NCI-H1436 treated with DMSO at 0.1 percent for 48 hours (cell line): ENCODE measurements at places on chromosomes 13 and 19.

DNA sequence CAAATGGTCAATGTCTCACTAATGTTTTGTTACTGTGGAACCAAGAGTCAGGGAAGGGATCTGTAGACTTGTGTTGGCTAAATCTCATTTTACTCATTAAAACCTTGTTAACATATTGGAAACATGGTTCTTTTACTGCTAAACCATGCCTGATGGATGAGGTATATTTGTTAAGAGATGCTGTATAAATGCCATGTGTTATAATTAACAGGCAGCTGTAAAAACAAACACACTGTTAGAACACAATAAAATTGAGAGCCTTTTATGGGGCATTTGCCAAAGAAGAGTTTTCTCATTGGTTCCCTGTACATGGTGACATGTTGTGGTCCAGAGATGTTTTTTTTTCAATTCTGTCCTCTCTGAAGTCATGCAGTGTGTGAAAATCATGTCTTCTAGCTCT, 121.9 kb downstream of the ESD start:
- peak; percentile 19 for DNase-seq

DNA sequence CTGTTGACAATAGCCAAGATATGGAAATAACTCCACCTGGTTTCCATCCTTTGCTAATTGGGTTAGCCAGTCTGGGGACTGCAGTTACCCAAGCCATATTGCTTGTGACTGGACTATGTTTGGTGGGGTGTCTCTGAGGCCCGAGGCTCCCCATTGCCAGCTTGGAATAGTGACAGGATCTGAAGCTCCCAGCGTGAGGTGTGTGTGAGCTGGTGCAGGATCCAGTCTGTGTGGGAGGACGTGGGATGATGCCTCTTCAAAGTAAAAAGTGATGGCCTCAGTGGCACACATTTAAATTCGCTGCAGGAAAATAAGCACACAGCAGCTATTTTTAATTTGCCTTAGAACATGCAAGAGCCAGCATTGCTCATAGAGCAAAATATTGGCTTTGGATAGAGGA, 75.0 kb downstream of the TEX26 start:
- DNase-seq, result no peak

DNA sequence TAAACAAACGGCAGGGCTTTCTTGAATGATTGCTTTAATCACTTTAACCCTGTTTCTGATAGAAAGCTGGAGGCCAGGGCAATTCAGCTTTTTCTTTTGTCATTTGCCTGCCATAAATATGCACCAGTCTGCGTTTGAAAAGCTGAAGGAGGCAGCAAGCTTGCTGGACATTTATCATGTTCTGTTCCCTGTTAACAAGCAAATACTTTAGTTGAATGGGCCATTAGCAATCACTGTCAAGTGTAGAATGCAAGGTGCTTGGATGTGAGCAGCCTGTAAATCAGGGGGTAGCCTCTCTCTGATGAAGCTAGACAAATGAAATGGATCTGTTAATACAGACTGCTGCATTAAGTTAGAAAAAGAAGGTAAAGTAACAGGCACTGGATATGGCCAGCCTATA, 7.6 kb downstream of the EFNB2 start:
- DNase-seq, result no peak

DNA sequence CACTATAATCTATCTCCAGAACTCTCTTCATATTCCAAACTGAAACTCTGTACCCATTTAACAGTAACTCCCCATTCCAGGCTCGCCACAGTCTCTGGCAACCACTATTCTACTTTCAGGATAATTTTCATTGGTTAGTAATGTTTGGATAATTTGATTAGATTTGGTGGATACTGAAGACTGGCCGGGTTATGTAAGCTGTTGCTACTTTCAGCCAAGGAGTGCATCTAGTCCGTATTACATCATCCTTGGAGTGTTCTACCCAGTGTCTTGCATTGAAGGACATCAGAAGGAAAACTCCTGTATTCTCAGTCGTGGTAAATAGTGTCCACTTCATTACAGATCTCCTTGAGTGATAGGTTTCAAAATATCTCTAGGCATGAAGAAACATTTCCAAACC, 60.5 kb downstream of the PCCA start:
- no peak for DNase-seq

- no peak for DNase-seq
Measured at GRCh38 chr13:51820016-51820597, 16.1 kb upstream of the DHRS12 start.

DNA sequence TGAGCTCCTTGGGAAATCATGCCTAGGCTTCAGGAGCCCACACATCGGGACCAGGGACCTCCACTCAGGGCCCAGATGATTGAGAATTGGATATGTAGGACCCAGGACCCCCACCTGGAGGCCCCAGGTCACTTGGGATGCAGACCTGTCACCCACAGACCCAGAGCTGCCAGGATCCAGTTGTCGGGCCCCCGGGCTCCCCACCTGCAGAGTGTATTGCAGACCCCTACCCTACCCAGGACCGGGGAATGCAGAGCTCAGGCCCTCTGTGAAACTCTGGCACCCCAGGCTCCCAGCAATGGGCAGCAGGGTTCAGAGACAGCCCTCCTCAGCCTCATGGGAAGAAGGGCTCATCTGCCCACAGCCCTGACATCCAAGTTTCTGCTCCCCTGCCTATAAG, 5.9 kb downstream of the NFKBIB start:
- no peak for DNase-seq

- DNase-seq, result no peak
Measured at GRCh38 chr13:111177081-111177711, 62.1 kb downstream of the ARHGEF7 start.

DNA sequence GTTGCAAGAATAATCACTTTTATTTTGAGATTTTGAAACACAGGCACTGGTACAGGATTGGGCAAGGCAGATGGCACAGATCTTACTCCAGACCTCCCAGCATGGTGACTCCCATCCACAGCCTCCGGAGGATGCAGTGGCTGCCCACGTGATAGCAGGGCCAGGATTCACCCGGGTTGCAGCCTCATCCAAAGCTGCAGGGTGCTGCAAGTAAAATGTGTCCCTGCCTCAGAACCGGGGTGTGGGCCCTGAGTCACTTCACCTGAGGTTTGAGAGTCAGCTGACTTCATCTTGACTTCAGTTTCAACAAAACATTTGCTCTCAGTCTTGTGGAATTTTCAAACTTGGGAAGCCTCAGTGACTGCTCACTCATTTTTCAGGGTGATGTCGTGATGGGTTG, 201.9 kb downstream of the FGF9 start:
- DNase-seq, result no peak

DNA sequence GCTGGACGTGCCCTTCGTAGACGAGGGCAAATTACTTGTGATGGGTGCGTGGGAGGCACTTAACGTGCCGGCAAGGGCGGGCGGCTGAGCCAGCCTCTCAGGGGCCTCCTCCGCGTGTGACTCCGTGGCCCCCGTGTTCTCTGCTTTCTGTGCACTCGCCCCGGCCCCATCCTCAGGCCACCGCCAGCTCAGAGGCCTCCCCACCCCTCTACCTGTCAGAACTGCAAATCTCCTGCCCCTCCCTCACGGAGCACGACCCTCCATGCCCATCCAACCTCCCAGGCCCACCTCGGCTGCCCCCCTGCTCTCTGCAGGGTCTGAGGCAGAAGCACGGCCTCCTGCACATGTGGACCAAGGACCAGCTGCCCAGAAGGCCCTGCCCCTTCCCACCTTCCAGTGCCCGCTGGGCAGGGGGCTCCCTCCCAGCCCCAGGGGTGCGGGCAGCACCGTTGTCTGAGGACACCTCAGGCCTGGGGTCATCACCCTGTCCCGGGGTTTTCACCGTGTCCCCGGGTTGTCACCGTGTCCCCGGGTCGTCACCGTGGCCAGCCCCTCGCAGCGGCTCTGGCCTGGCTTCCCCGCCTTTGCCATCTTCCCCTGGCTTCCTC, 44.5 kb downstream of the TMEM255B start:
- no peak for DNase-seq

GRCh38 chr19:54114340-54115108, 933 bp downstream of the TFPT start:
- no peak for DNase-seq

DNA sequence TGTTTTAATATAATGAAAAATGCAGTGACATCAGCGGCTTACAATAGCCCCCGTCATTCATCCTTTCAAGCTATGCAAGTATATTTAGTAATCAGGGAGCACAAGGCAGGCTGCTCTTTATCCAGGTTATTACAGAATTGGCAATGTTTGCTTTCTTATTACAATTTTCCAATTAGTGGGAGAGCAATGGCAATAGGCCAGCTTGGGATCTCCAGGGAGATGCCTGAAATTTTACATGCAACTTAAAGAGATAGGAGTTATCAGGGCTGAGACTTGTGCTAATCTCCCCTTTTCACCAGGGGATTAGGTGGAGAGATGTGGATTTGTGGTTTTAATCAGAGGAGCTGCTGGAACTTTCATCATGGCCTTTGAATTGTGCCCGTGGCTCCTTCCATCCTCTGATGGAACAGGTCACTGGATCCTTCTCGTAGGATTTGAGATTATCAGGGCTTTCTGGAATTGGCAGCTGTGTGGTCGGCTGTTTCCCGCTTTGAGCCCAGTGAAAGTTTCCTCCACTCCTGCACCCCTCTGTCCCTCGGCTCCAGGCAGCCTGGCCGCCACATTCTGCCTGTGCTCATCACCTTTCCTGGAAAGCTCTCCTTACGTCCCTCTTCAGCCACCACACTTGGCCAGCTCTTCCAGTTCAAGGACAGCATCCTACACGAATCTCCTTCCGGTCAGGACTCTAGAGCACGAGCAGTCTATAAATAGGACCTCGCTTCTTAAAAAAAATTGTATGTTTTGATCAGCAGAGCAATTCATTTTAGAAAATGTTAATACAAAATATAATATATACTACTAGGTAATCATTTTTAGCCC, 47.0 kb downstream of the CBY2 start:
- peak; percentile 32 for DNase-seq

GRCh38 chr13:31722673-31723072, 16.7 kb upstream of the RXFP2 start:
- no peak for DNase-seq

DNA sequence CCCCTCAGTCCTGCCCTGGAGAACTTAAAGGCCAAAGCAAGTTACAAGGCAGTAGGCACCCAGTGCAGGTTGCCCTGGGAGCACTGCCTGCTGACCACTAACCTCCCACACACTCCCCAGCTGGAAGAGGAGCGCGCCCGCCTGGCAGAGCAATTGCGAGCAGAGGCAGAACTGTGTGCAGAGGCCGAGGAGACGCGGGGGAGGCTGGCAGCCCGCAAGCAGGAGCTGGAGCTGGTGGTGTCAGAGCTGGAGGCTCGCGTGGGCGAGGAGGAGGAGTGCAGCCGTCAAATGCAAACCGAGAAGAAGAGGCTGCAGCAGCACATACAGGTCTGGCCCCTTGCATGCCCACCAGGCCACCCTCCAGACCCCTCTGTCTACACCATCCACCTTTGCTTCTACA, 61.1 kb downstream of the KCNC3 start:
- DNase-seq, result no peak

DNA sequence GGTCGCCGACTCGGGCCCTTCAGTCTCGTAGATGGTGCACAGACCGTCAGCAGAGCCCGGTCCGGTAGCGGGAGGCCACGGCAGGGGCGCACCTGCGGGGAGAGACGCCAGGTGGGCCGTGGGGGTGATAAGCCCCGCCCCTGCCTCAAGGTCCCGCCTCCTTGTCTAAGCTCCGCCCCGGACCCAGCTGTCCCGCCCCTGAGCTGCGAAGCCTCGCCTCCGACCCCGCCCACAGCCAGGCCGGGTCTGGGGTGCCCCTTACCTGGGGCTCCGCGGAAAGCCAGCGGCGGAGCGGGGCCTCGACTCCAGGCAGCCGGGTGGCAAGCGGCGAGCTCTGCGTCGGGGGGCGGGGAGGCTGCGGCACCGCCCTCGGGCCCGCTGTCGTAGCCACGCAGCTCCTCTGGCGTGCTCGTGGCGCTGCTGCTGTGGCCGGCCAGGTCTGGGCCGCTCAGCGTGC, 4.7 kb downstream of the PRR36 start:
- DNase-seq, result no peak

- DNase-seq, result no peak
Measured at GRCh38 chr13:43876366-43876765, 3.2 kb downstream of the CCDC122 start.

- no peak for DNase-seq
Measured at GRCh38 chr13:79870766-79871165, 389.8 kb downstream of the NDFIP2 start.

DNA sequence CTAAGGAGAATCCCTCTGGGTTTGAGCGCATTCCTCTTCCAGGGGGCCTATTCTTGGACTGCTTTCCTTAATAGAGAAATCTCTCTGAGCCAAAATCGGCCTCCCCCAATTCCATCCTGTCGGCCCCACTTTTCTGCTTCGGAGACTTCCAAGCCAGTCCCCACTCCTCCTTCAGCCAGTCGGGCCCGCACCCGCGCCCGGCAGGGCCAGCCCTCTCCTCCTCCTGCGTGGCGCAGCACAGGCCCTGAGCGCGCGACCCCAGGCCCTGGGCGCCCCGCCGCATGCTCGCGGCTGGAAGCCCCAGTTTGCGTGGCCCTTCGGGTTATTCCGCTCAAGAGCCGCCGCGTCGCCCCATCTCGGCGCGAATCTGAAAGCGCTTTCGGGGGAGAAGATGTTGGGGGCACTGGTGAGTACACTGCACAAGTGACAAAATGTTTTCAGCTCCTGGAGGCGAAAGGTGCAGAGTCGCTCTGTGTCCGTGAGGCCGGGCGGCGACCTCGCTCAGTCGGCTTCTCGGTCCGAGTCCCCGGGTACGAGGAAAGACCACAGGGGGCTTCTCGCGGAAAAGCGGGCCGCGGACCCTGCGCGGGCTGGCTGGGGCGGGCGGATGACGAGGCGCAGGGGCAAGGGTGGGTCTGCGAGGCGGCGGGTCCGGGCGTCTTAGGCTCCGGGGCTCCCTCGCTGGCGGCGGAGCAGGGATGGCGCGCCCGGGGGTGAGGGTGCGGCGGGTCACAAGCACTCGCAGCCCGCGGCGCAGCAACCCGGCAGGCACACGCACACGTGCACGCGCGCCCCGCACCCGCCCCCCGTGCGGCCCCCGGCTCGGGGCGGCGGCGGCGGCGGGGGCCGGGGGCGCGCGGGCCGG, at the start of gene IL17D:
TSS of gene IL17D (plus strand) at position 785 of the 865 bp plus-strand sequence. CDS start 303 bp downstream, outside the sequence.
- no peak for DNase-seq

- DNase-seq, result no peak
Measured at GRCh38 chr13:92838786-92839185, 387.8 kb upstream of the GPC6 start.

- no peak for DNase-seq
Measured at GRCh38 chr19:31070146-31071065, 278.8 kb downstream of the TSHZ3 start.

DNA sequence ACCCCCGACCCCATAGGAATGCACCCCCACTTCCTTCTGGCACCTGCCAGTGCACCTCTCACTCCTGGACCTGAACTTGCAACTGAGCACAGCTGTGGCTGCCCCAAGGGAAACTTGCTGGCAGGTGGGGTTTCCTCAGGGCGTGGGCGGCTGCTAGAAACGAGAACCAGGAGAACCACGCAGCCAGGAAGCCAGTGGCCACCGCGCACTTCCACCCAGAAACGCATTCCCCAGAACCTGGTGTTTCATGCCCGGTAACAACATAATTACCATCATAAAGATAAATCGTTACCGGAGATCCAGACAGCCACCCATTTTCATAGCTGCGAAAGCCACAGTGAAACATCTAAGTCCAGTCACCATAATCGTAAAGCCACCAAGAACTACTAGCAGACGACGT, 75.2 kb upstream of the C13orf46 start:
- DNase-seq, result no peak

- DNase-seq, result peak; percentile 40
Measured at GRCh38 chr13:44436589-44437337, 63.1 kb downstream of the SERP2 start.
